ENCODE measurements at places on chromosomes 5 and 9. TPM values are rescaled to one million over a fixed set of nuclear protein-coding genes. Genes with fewer than 3 reads are reported as not detected.

DNA sequence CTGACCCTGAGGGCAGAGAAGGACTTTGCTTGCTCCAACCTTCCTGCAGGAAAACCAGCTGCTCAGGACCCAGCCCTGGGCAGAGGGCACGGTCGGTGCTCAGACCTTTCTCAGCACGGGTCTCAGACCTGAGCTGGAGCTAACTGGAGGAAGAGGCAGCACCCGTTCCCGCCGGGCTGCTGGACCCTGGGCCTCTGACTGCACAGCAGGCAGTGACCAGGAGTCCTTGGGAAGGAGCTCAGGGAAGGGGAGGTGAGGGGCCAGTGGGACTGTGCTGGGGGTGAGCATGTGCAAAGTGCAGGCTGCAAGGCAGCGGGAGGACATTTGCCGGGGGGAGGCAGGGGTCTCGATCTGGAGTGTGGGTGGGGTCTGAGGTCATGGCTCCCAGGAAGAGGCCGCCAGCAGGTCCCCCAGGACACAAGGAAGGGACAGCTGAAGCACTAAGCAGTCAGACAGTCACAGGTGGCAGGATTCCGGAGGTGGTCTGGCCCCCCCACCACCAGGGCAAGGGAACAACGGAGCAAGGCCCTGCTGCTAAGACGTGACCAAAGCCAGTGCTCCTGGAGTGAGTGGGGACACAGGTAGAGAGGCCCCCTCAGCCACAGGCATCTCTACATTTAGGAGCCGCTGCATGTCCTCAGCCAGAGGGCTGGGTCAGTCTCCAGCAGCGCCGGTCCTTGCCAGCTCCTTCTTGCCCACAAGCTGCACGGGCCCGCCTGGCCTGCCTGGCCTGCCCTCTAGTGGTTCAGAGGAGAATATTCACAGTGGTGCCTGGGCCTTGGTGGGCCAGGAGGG lies 4.8 kb upstream of the DPM2 start:
- no peaks in the 10 kb centered on the region for H3K4me1 ChIP-seq
- no peaks in the 10 kb centered on the region for H3K36me3 ChIP-seq
- H3K4me3 ChIP-seq = no peak overlapping the region
- no peak for DNase-seq

DNA sequence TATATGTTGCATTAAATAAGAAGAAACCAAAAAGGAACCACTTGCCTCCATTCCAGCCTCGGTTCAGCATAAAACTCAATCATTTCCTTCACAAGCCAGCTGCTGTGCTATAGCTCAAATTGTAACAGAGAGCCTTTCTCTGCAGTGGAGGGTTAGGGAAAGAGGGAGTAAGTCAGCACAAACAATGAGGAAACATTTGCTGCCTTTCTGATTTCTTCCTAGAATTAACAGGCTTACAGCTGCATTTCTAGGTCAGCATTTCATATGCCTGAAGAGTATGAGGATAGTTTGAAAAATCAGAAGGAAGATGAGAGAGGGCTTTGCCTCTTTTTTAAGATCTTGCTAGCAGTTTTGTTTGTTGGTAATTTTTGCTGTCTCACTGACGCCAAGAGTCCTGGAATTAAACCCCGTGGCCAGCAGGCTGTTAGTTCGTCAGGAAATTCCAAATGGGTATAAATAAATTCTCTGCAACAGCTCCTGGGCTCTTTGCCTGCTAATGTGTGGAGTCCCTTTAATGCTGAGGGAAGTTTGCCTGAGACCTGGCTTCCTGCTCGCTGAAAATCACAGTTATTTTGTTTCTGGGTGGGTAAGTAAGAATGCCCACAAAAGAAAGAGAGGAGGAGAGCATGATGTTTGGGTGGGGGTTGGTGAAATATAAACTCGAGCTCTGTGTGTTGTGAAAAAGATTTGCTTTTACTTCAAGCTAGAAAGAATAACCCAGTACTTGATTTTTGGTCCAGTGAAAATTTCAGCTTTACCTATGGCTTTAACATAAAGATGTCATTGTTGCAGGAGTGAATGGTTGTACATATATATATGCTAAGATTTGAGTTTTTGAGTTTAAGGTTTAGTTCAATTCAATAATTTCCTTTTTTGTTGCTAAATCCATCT lies 148.1 kb upstream of the DMRT1 start:
- peak overlapping the region; percentile 52 for H3K4me3 ChIP-seq
- H3K36me3 ChIP-seq = no peaks in the 10 kb centered on the region
- H3K4me1 ChIP-seq = peaks cover 50% of the 10 kb centered on the region
- peak; percentile 89 for DNase-seq

- H3K4me3 ChIP-seq = no peak overlapping the region
- H3K4me1 ChIP-seq = peaks cover 3% of the 10 kb centered on the region
- H3K27me3 ChIP-seq = peaks cover 2% of the 10 kb centered on the region
- H3K27ac ChIP-seq = no peak overlapping the region
- peak; percentile 72 for DNase-seq
- no peaks in the 10 kb centered on the region for H3K36me3 ChIP-seq
These were observed 77.9 kb upstream of the PIK3R1 start for GRCh38 chr5:68137511-68138140.

- no peak overlapping the region for H3K27ac ChIP-seq
- no peak overlapping the region for H3K4me3 ChIP-seq
- H3K36me3 ChIP-seq = no peaks in the 10 kb centered on the region
- peaks cover 14% of the 10 kb centered on the region for H3K27me3 ChIP-seq
- H3K4me1 ChIP-seq = no peaks in the 10 kb centered on the region
- peak; percentile 50 for DNase-seq
These were observed 11.7 kb upstream of the GADD45G start for GRCh38 chr9:89592963-89593726.

Gene FBP2
- total RNA-seq = not detected

- DNase-seq = no peak
- no peak overlapping the region for H3K4me3 ChIP-seq
- peak overlapping the region; percentile 64 for H3K27ac ChIP-seq
These were observed 15.0 kb downstream of the STK10 start for GRCh38 chr5:172172912-172173563.

Gene MORN5
- not detected for total RNA-seq

Gene GZMA
- 2.6 TPM for total RNA-seq
